ENCODE measurements at places on chromosomes 5 and 9. TPM values are rescaled to one million over a fixed set of nuclear protein-coding genes. Genes with fewer than 3 reads are reported as not detected.

The ANKRD33B gene
- 13.8 TPM for total RNA-seq

The SOHLH1 gene
- not detected for total RNA-seq

The IFNB1 gene
- total RNA-seq = 1.1 TPM

The PTCH1 gene
- 15.2 TPM for total RNA-seq

The TAS2R1 gene
- not detected for total RNA-seq

The PRR7 gene
- 3.1 TPM for total RNA-seq

The IRX2 gene
- total RNA-seq = not detected

- H3K36me3 ChIP-seq = no peaks in the 10 kb centered on the region
- no peak overlapping the region for H3K4me3 ChIP-seq
- DNase-seq = no peak
- no peak overlapping the region for H3K27ac ChIP-seq
- H3K4me1 ChIP-seq = no peaks in the 10 kb centered on the region
Measured at GRCh38 chr9:104448036-104448435, 56.0 kb upstream of the OR13F1 start.

DNA sequence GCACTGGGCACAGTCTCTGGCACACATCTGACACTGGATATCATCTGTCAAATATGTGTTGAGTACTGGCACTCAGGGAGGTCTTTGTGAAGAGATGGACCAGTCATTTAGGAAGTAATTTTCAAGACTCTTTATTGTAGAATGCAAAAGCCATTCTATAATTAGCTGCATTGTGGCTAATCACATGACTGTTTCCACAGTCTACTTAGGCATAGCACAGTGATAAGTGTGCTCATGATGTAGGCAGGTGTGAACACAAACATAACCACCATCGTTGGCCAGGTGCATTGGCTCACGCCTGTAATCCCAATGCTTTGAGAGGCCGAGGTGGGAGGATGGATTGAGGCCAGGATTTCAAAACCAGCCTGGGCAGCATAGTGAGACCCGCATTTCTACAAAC is 62.2 kb downstream of the CFAP77 start:
- H3K36me3 ChIP-seq = no peaks in the 10 kb centered on the region
- H3K4me1 ChIP-seq = peaks cover 3% of the 10 kb centered on the region
- no peak for DNase-seq
- H3K27ac ChIP-seq = no peak overlapping the region
- no peak overlapping the region for H3K4me3 ChIP-seq
- peaks cover 64% of the 10 kb centered on the region for H3K27me3 ChIP-seq

DNA sequence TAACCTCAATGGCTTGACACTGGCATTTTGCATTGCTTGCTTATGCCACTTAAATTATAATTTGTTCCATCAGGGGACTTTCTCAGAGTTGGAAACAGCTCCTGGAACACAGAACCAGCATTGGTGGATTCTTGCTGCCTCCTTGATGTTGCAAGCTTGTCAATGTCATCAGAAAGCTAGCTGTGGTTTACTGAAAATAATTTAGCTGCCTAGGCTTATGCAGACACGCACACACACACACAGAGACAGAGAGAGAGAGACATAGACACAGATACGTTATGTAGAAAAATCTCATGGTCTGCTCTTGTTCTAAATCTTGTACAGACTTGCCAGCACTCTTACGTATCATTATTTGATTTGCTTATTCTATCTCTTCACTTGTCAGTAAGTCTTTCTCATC is 78.0 kb downstream of the HMHB1 start:
- no peaks in the 10 kb centered on the region for H3K4me1 ChIP-seq
- no peaks in the 10 kb centered on the region for H3K36me3 ChIP-seq
- H3K27me3 ChIP-seq = peaks cover 38% of the 10 kb centered on the region
- no peak overlapping the region for H3K27ac ChIP-seq
- H3K4me3 ChIP-seq = no peak overlapping the region
- no peak for DNase-seq

- no peaks in the 10 kb centered on the region for H3K4me1 ChIP-seq
- no peak overlapping the region for H3K4me3 ChIP-seq
- DNase-seq = no peak
- H3K27me3 ChIP-seq = peaks cover 13% of the 10 kb centered on the region
- H3K36me3 ChIP-seq = no peaks in the 10 kb centered on the region
Measured at GRCh38 chr5:107456281-107456715, 214.4 kb downstream of the EFNA5 start.

DNA sequence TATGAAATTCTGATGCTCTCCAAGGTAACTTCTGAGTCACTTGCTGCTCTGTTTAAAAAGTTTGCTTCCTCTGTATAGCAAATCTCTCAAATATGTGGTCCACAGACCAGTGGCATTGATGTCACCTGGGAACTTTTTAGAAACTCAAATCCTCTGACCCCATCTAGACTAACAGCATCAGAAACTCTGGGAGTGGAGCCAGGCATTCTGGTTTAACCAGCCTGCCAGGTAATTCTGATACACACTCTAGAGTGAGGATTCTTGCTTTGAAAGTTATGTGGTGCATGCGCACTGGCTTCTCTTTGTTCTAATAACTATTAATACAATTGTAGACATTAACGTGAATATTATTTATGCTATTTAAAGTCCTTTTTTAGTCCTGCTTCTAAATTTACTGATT is 298.1 kb downstream of the SLF1 start:
- DNase-seq = no peak
- peaks cover 17% of the 10 kb centered on the region for H3K27me3 ChIP-seq
- no peak overlapping the region for H3K4me3 ChIP-seq
- no peaks in the 10 kb centered on the region for H3K4me1 ChIP-seq

DNA sequence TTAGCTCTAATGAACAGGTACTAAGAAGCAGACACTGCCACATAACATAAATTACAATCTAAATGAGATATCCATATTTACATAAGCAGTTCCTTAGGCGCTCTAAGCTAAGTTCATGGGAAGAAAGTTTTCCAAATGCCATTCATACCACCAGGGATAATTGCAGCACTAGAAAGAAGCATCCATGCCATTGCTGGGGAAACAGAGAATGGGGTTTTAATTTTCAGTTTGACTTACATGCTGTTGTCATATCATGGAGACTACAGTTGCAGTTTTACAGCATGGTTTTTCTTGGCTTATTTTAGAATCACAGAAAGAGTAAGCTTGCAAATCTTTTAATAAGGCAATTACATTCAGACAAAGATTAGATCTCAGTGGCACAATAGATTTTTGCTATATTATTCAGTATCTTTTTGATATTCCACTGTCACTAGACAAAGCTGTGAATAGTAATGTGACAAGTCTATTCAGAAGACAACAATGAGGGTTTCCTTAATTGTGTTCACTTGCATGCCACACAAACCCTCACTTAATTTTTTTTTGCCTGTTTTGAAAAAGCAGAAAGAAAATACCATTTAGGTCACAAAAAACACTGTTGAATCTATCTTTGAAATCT is 108.4 kb upstream of the ELAVL2 start:
- no peak for DNase-seq
- H3K27me3 ChIP-seq = no peaks in the 10 kb centered on the region
- H3K36me3 ChIP-seq = no peaks in the 10 kb centered on the region

GRCh38 chr5:36651761-36652685 is 45.6 kb downstream of the SLC1A3 start:
- H3K4me1 ChIP-seq = no peaks in the 10 kb centered on the region
- no peak overlapping the region for H3K4me3 ChIP-seq
- H3K27me3 ChIP-seq = peaks cover 34% of the 10 kb centered on the region

DNA sequence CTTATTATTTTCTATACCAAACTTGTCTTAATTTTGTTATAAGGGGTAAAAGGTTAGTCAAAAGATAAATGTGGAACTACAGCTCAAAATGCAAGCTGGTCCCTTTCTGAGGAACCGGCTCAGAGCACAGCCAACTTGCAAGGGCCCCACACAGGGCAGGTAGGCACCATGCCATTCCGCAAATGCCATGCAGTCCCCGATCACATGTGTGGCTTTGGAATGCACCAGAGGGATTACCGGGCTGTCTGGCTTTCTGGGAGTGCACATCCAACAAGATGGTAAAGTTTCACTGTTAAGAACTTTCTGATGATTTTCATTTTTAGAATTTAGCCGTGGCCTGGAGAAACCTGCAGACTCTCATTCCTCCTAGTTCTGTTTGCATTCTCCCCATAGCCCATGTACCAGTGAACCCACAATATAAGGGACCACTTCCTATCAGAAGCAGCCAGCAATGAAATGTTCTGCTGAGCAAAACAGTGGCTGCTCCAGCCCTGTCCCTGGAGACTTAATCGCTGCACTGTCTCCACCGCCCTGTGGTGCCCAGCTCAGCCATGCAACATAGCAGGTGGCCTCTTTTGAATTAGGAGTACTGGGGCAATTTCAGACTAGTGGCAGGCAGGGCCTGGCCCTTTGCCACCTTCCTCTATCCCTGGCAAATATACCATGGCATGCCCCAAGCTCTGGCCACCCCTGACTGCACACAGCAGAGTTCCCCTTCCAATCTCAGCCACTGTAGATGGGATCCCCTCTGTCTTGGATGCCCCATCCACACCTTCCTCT is 11.4 kb downstream of the SHB start:
- no peaks in the 10 kb centered on the region for H3K27me3 ChIP-seq
- H3K27ac ChIP-seq = no peak overlapping the region
- peaks cover 10% of the 10 kb centered on the region for H3K4me1 ChIP-seq
- DNase-seq = no peak

DNA sequence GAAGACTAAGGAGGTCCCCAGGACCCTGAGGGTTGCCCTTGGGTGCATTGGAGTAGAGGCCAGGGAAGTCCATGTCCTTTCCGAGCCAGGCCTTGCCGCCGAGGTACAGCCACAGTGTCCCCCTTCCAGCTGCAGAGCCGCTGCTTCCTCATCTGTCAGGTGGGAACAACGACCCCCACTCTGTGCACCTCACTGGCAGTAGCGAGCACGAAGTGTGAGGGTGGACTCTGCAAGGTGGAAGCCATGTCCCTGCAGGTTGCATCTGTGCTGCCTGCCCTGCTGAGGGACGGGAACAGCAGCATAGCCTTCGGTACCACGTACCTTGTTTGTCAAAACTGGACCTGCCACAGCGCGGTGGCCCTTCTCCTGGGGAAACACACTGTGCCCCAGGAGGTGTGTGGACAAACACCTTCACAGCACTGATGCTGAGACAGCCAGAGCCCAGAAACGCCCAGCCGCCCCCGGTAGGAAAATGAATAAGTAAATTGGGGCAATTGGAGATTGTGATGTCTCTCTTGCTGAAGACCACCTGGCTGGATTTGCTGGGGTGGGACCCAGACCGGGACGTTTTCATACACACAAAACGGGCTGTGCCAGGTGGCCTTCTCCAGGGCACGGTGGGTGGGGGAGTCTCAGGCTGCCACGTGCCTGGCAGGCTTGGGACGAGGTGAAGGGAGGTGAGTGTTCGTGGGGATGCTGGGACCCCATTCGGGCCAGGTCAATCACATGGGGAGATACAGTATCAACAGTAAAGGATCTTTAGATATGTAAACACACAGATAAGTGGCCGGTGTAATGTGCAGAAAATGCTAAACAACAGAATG is 157.3 kb downstream of the RXRA start:
- H3K4me1 ChIP-seq = no peaks in the 10 kb centered on the region
- H3K27me3 ChIP-seq = no peaks in the 10 kb centered on the region
- H3K27ac ChIP-seq = no peak overlapping the region
- no peak overlapping the region for H3K4me3 ChIP-seq

- H3K36me3 ChIP-seq = peaks cover 79% of the 10 kb centered on the region
- no peak for DNase-seq
- H3K4me3 ChIP-seq = peak overlapping the region; percentile 50
- peak overlapping the region; percentile 86 for H3K27ac ChIP-seq
- H3K4me1 ChIP-seq = peaks cover 81% of the 10 kb centered on the region
Measured at GRCh38 chr5:55096182-55096581, 6.3 kb upstream of the GZMA start.

- DNase-seq = no peak
- H3K27me3 ChIP-seq = no peaks in the 10 kb centered on the region
- no peak overlapping the region for H3K4me3 ChIP-seq
- no peaks in the 10 kb centered on the region for H3K4me1 ChIP-seq
- no peaks in the 10 kb centered on the region for H3K36me3 ChIP-seq
Measured at GRCh38 chr9:16680541-16680940, 189.9 kb downstream of the BNC2 start.

GRCh38 chr5:138663561-138663960 is 88.4 kb upstream of the HSPA9 start:
- DNase-seq = no peak
- H3K27me3 ChIP-seq = peaks cover 92% of the 10 kb centered on the region
- H3K36me3 ChIP-seq = no peaks in the 10 kb centered on the region
- no peak overlapping the region for H3K4me3 ChIP-seq
- H3K27ac ChIP-seq = no peak overlapping the region

DNA sequence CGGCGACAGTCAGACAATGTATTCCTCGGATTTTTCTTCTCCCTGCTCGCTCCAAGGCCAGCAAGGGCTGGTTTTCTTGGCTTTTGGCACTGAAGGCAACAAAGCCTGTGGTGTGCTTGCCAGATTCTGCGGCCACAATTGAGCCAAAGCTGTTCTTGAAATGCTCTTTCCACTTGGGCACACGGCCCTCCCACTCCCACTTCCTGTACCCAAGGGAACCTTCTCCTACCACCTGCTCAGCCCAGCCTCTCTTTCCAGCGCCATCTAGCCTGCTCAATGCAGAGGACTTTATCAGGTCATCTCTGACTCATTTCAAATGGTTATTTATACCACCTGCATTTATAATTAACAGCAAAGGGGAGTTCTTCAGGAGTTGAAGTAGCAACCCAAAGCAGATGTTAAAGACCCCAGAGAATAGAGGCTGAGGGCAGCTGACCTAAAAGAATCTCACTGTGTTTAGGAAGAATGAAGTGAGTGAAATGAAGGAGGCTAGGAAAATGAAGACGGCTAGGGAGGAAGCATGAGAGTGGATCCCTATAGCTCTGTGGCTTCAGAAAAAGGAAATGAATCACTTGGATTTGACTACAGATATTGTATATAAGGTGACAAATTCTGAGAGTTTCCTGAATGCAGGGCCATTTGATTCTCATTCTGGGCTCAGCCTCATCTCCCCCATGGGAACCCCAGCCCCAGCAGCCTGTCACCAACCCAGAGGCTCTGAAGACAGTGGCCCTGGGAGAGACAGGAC is 439.0 kb downstream of the ENC1 start:
- peaks cover 12% of the 10 kb centered on the region for H3K27me3 ChIP-seq
- no peak overlapping the region for H3K27ac ChIP-seq
- DNase-seq = no peak
- peaks cover 18% of the 10 kb centered on the region for H3K4me1 ChIP-seq

DNA sequence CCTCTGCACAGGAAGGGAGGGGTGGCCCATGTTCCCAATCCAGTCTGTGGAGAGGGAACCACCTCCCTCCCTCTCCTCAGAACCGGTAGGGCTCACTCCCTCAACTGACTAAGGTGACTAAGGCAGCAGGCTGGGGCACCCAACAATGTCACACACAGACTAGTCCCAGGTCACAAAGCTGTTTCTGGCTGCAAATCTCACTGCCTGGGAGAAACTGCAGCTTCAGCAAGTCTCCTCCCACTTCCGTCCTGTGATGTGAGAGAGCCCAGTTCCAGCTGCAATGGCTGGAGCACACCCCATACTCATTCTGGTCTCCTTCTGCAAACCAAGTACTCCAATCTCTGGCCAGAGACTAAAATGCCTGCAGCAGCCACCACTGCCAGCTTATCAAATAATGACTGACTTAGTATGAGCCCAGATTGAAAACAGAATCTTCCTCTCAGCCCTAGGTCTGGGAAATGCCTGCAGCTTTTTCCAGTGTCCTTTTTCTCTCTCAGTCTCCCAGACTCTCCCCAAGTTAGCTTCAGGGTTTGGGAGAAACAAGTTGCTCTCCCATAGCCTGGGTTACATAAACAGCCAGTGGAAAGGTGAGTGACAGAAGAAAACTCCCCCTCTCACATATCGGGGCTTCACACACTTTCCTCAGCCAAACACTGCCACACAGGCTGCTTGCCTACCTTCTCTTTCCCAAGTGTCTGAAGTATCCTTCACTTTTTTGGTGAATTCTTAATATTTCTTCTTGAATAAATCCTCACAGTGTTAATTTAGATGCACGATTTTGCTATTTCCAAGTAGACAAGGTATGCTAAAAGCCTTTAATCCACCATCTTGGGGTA is 247.4 kb upstream of the RASA1 start:
- no peak overlapping the region for H3K4me3 ChIP-seq
- peak; percentile 73 for DNase-seq
- peak overlapping the region; percentile 64 for H3K27ac ChIP-seq
- H3K27me3 ChIP-seq = no peaks in the 10 kb centered on the region

Measured in activated CD8-positive, alpha-beta memory T cell treated with anti-CD3 and anti-CD28 coated beads, Interleukin-2, amount 10 ng/mL, durations not matched to agents 7 days and 5 days (primary cell).